Fibroblast of pulmonary artery (primary cell): ENCODE measurements at places on chromosomes 11 and 22.

DNA sequence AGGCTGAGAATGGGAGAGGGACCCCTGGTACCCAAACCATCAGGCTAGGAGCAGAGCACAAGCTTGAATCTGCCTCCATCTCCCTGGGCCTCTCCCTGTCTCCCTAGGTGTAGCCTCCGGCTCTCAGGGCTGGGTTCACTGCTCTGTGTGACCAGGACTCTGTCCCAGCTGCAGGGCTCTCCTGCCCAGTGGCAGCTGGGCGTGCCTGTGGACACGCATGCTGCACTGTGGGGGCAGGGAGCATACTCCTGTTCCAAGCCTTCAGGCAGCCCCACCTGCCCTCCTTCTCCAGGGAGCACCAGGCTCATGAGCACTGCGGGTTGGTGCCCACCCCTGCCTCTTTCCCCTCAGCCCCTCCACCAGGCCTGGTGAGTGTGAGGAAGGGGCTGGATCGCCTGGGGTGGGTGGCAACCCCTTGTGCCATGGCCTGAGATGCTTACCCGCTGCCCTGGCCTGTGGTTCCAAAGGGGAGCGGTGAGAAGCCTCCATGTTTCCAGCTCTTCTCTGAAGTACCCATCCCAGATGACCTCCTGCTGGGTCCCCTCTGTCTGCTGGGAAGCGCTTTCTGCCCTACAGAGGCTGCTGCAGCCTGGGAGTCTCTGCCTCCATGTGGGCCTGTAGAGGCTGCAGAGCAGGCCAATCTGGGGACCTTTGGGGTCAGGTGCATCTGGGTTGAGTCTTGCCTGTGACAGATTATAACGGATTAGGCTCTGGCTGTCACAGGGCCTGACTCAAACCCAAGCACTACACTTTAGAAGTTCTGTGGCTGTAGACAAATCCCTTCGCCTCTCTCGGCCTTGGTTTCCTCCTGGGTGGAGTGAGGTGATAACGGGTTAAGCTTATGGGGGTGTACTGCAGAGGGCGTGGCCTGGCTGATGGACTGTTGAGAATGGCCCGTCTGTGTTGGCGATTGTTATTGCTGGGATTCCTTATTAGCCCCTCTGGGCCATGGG is 43.7 kb downstream of the WNT11 start:
- DNase-seq = no peak

- DNase-seq = peak; percentile 0
These were observed 1245.7 kb downstream of the BRD1 start for GRCh38 chr22:48581796-48582469.

- peak; percentile 76 for DNase-seq
These were observed 48.9 kb downstream of the FAR1 start for GRCh38 chr11:13717331-13717730.

GRCh38 chr11:57181678-57182305 is at the start of gene LRRC55:
Gene LRRC55 (plus strand): TSS chr11:57181953. CDS start chr11:57182023, 70 bp downstream.
- DNase-seq = no peak

GRCh38 chr22:31623592-31624304 is 38.3 kb downstream of the PISD start:
- DNase-seq = no peak

DNA sequence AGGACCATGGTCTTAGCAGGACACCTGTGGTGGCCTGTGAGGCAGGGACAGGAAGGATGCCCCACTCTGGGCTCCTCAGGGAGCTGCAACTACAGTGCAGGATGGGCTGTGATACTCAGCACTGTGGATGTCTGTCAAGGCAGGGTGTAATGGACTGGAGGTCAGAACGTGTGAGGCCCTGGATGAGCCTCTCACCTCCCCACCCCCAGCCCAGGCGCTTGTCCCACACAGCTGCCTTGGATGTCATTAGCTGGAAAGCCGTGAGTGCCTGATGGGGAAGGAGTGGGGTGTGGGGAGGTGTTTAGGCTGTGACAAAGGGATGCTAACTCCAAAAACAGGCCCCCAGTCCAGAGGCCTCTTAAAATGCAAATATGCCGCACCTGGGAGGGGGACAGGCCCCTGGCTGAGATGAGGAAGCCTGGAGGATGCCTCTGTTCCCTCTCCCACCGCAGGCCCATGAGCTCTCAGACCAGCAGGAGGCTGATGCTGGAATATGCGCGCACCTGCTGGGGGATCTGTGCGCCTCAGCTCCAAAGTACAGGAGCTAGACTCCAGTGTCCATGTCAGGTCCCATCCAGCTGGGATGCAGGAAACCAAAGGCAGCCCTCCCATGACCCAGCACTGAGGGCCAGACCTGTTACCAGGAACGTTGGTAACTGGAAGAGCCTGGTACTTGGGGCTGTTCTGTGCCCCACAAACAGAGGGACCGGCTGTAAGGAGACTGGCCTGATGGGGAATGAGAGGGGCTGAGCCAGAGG is 25.1 kb downstream of the RSPH14 start:
- no peak for DNase-seq

GRCh38 chr22:31278151-31278621 is 14.1 kb downstream of the PIK3IP1 start:
- no peak for DNase-seq
